ENCODE measurements at places on chromosomes 6 and 20.
A peak's percentile ranks its signal among the peaks of the same experiment; 100 is the strongest.

DNA sequence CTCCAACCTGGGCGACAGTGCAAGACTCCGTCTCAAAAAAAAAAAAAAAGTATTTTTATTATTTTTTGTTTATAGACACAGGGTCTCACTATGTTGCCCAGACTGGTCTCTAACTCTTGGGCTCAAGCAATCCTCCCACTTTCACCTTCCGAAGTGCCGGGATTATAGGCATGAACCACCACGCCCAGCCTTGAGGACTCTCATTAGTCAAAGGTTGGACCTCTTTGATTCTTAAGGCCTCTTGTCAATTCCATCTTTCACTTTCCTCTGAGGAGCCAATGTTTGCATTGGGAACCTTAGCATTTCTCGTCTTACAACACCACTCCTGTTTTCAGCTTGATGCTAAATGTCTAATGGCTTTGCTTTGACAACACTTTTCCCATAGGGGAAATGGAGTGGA, 16.1 kb upstream of the CDK19 start:
- no peak for DNase-seq

DNA sequence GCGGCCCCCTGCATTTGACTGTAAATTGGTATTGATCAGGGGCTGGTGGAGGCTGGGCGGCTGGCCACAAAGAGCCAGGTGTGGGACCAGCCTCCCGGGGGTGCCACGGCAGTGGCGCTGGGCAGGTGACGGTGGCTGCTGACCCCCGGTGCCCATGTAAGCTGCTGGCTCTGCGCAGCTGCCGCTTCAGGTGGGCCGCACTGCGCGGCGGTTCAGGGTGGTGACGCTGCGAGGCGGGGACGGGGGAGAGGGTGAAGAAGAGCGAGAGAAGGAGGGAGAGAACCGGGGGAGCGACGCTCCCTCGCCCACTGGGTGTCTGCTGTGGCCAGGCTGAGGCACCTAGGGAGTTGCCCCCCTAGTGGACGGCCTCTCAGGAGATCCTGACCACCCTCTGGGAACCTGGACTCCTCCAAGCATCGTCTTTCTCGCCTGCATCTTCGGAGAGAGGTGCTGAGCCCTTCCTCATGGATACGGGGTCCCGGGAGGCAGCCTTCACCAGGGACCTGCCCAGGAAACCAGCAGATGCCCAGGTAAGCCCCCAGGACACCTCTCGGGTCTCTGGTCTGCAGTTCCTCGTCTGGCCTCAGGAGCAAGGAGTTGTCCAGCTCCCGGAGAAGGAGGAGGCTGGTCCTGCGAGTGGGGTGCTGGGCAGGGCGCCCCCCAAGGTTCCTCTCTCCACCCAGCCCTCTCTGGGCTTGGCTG, 77.5 kb upstream of the GATA5 start:
- DNase-seq = no peak

DNA sequence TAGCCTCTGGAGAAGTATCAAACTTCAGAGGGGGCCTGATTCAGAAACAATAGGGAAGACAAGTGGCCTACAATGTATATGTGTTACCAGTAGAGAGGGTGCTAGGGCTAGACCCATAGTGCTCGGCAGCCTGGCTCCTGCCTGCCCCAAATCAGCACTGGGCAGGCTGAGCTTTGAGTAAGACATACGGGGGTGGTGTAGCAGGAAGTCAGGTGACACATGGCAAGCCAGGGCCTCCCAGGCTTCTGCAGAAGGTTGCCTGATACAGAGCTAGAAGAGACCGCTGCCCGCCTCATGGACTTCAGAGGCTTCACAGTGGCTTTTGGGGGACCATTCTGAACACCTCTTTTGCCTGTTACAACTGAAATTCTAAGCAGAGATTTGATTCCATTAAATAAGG, 43.4 kb downstream of the RALY start:
- DNase-seq = no peak

- DNase-seq = peak; percentile 45
Measured at GRCh38 chr6:159935633-159936032, 33.2 kb upstream of the IGF2R start.

- DNase-seq = no peak
Measured at GRCh38 chr6:46135176-46135575, 5.4 kb downstream of the ENPP4 start.

DNA sequence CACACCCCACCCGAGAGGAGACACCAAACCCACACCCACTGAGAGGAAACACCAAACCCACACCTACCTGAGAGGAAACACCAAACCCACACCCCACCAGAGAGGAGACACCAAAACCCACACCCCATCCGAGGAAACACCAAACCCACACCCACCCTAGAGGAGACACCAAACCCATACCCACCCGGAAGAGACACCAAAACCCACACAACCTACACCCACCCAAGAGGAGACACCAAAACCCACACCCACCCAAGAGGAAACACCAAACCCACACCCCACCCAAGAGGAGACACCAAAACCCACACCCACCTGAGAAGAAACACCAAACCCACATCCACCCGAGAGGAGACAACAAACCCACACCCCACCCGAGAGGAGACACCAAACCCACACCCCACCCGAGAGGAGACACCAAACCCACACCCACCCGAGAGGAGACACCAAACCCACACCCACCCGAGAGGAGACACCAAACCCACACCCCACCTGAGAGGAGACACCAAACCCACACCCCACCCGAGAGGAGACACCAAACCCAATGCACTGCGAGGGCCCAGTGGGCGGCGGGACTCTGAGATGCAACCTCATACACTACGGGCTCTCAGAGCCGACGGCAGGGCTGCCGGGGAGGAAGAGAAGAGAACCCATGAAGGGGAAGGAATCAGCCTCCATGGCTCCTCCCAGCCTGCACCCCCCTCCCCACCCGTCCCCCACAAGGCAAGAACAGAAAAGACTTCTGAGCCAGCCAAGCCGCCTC, 83.3 kb downstream of the TAF4 start:
- DNase-seq = no peak

DNA sequence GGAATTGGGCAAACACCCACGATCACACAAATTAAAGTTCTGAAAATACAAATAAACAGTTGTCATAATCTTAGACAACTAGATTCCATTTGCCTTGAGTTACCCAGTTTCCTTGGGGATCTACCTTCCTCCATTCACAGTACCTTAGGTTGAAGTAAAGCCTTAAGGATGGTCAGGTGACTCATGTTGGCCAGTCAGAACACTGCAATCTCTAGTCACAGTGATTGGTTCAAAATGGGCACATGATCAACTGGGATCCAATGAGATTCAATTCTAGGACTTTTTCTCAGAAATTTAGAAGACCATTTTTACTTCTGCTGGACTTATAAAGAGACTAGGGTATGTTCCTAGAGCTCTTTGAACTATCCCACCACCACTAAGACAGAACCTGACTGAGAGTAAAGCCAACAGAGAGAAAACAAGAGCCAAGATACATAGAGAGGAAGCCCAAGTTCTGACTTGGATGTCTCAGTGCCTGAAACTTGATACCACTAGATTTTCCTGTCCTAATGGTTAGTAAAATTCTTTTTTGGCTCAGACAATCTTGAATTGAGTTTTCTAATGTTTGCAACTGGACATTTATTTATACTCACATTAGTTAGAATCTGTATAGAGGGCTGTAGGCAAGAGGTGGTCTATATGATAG, 8.6 kb upstream of the CLIC5 start:
- DNase-seq = no peak

DNA sequence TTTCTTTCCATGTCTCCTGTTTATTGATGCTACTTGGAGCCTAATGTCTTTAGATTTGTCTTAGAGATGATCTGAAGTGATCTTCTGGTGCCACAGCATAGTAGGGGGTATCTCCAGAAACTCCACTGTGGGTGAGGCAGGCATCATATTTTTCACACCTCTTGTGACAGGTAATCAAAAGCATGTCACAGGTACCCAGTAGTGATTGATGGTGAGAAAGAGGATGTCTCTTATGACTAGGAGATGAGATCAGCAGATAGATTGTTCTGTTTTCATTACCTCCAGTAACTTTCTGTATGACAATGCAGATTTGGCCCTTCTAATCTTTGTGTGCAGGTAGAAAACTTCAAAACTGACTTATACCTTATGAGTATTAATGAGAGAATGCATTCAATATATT, 13.5 kb downstream of the NCOA7 start:
- no peak for DNase-seq

- DNase-seq = no peak
Measured at GRCh38 chr6:139327038-139327437, 35.2 kb upstream of the TXLNB start.

DNA sequence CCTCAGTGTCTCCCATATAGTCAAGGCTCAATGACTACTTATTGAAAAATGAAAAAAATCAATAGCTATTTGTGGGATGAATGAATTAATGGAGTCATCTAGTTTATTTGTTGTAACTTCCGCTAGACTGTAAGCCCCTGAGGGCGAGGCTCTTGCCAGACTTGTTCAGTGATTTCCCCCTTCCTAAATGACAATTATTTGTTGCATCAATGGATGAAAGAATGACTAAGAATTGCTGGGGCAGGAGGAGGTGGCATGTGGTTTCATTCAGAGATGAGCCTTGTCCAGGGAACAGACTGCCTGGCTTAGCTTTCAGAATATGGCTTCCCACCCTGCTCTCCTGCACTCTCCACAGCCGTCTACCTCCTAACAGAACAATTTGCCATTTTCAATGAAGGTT, 1.1 kb upstream of the PRELID3B start:
- DNase-seq = peak; percentile 46

DNA sequence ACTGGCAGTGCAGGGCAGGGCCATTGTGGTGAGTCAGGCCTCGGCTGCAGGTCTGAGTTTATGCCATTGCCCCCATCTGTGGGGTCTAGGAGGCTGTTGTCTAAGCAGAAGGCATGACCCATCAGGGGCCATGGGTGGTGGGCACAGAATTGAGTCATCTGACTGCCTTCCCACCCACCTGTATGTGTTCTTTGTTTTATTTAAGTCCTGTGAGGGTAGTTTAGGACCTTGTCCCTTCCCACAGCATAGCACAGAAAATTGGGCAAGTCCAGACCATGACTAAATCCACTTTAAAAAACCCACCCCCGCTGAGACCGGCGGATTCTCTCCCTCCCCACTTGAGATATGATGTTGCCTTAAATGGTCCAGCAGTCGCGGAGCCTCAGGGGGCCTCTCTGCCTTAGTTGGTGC, 40.3 kb downstream of the ERMARD start:
- no peak for DNase-seq

- no peak for DNase-seq
Measured at GRCh38 chr6:130888246-130888645, 61.0 kb downstream of the SMLR1 start.

GRCh38 chr20:63704749-63705117, 3.0 kb downstream of the ARFRP1 start:
- no peak for DNase-seq

- DNase-seq = no peak
Measured at GRCh38 chr20:1563598-1563997, 6.1 kb upstream of the SIRPD start.

DNA sequence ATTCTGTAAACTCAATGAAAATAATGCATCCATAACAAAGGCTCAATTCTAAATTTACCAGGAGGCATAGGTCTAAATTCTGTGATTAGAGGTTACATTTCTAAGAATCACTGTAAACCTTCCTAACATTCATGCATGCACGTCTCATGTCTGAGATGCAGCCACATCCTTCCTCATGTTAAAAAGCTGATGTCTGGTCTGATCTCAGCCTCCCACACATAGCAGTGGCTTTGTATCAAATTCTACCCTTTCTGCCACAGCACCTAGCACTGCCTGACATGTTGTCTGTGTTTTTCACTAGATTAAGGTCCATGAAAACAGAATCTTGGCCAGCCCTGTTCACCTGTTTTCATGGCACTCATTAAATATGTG, 171.1 kb downstream of the WDR27 start:
- DNase-seq = no peak

DNA sequence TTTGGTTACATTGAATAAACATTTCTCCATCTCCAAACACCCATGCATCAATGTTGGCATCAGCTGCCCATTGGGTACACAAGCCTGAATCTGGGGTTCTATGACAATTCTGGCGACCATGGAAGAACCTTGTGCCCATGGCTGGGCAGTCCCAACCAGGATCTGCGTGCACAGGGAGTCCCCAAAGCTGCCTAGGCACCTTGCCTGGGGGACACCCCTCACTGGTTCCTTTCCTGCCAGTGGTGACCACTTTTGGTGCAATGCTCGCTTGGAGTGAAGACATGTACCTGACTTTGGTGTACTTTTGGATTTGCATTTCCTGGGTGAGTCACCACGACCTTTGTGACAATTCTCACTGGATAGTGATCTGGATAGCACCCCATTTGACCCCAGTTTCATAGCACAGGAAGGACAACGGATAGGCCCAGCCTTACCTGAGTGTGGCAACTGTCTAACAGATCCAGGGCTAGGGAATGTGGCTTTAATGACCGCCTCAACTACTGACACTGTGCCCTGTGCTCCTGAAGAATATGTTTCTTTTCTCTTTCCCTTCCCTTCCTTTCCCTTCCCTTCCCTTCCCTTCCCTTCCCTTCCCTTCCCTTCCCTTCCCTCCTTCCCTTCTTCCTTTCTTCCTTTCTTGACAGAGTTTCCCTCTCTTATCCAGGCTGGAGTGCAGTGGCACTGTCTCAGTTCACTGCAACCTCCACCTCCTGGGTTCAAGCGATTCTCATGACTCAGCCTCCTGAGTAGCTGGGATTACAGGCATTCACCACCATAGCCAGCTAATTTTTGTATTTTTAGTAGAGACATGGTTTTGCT, 7.1 kb downstream of the SPINT3 start:
- no peak for DNase-seq

- no peak for DNase-seq
Measured at GRCh38 chr6:127462376-127462775, 3.2 kb upstream of the KIAA0408 start.

DNA sequence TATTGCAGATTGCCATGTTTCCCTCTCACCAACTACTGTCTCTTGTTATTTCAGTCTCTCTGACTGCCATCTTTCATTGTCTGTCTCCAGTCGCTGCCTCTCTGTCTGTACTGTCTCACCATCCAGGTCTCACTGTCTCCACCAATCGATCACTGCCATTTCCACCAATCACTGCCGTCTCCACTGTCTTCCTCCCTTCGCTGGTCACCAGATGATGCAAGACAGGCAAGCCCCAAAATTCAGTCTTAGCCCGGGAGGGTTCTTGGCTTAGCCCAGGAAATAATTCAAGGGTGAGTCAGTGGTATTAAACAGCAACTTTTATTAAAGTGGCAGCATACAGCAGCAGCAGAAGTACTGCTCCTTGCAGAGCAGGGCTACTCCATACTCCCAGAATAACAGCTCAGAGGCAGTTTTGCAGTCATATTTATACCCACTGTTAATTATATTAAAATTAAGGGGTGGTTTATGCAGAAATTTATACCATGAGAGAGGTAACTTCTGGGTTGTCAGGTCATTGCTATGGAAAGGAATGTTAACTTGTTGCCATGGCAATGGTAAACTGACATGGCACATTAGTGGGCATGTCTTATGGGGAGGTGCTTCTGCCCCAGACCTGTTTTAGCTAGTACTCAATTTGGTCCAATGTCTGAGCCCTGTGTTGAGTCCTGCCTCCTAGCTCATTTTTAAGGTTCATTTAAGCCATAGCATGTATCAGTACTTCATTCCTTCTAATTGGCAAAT, 23.0 kb upstream of the ECHDC1 start:
- DNase-seq = peak; percentile 97

- no peak for DNase-seq
Measured at GRCh38 chr6:53390010-53390409, 41.3 kb upstream of the ELOVL5 start.
